ENCODE measurements at places on chromosomes 7 and 10.

- no peak overlapping the region for H3K4me3 ChIP-seq
- H3K36me3 ChIP-seq = no peaks in the 10 kb centered on the region
- no peaks in the 10 kb centered on the region for H3K27me3 ChIP-seq
- H3K27ac ChIP-seq = peak overlapping the region; percentile 70
- peak; percentile 87 for DNase-seq
- peaks cover 18% of the 10 kb centered on the region for H3K4me1 ChIP-seq
These were observed 22.0 kb downstream of the CSGALNACT2 start for GRCh38 chr10:43160046-43160920.

DNA sequence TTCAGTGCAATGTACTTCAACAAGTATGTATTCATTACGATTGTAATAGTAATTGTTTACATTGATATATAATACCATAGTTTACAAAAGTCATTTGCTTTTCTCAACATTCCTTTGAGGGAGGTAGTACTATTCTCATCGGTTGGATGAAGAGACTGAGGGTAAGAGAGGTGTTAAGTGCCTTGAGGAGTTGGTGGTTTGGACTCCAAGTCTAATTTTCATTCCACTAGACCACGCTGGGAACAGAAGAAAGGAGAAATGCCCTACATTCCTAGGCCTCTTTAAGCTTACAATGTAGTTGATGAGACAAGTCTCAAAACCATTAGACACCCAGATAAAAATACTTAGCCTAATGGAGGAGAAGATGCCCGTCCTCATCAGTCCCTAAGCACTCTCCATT lies 28.6 kb downstream of the CDK1 start:
- H3K27me3 ChIP-seq = no peaks in the 10 kb centered on the region
- peaks cover 5% of the 10 kb centered on the region for H3K4me1 ChIP-seq
- no peaks in the 10 kb centered on the region for H3K36me3 ChIP-seq

- H3K4me1 ChIP-seq = peaks cover 24% of the 10 kb centered on the region
- H3K4me3 ChIP-seq = no peak overlapping the region
- H3K36me3 ChIP-seq = peaks cover 47% of the 10 kb centered on the region
- no peaks in the 10 kb centered on the region for H3K27me3 ChIP-seq
These were observed 5.4 kb downstream of the PPIA start for GRCh38 chr7:44801890-44802289.

DNA sequence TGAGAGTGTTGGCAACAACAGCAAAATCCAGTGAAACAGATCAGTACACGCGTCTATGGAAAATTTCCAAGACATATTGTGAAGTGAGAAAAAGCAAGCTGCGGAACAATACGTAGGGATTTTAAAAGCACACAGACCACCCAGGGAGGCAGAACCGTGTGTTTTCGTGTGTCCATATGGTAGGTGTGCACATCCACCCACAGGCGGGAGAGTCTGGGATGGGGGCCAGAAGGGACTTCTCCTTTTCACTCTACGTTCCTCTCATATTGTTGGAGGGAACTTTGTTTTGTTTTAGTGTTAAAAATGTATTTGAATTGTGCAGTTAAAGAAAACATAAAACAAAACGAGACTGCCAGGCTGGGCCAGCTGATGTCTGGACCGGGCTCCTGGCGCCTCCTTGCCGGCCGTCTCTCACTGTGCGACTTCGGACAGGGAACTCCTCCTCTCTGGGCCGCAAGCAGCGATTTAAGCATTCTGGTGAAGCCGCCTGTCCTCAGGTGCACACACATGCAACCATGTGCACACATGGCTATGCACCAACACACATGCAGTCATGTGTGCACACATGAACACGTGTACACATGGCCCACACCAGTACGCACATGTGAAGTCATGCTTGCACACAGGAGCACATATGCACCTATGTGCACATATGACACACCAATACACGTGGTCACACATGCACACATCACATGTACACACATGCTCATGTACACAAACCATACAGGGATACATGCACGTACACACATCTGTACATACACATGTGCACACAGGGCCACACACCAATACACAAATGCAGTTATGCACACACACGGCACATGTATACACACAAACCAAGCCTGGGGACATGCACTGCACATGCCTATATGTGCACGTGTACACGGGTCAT lies 141.1 kb downstream of the ELFN1 start:
- no peaks in the 10 kb centered on the region for H3K36me3 ChIP-seq
- H3K4me3 ChIP-seq = no peak overlapping the region
- H3K27ac ChIP-seq = no peak overlapping the region
- no peaks in the 10 kb centered on the region for H3K4me1 ChIP-seq
- DNase-seq = no peak

DNA sequence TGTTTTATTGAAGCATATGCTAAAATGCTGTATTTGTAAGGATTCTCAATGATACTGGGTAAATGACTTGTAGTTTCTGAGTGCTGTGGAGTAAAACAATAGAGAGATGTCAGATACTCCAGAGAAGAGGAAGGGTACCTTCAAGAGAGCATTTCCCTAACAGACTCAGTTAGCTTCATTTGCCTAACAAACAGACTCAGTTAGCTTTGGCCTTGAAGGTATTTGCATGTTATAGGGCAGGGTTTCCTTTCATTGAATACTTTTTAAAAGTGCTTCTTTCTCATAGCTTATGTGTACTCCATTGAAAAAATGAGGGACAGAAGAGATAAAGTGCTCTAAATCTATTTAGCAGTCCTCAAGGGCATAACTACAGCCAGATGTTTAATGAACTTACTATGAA lies 101.8 kb downstream of the CHN2 start:
- H3K4me1 ChIP-seq = no peaks in the 10 kb centered on the region
- no peaks in the 10 kb centered on the region for H3K36me3 ChIP-seq
- no peak for DNase-seq
- H3K27ac ChIP-seq = no peak overlapping the region

DNA sequence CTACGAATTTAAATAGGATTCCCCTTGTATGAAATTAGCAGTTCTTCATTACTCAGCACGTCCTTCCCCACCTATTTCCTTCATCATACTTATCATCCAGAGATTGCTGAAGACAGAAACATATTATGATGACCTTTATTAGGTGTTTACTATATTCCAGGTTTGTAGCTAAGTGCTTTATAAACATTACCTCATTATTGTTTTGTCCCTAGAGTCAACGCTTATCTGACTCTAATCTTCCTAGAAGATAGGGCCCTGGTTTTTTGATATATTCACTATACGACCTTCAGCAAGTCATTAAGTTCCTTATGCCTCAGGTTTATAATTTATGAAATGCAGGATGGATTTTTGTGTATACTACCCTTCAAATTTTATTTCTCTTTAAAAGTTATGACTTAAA lies 36.8 kb upstream of the NRP1 start:
- no peak overlapping the region for H3K4me3 ChIP-seq
- H3K36me3 ChIP-seq = no peaks in the 10 kb centered on the region
- no peak for DNase-seq
- H3K4me1 ChIP-seq = peaks cover 6% of the 10 kb centered on the region

DNA sequence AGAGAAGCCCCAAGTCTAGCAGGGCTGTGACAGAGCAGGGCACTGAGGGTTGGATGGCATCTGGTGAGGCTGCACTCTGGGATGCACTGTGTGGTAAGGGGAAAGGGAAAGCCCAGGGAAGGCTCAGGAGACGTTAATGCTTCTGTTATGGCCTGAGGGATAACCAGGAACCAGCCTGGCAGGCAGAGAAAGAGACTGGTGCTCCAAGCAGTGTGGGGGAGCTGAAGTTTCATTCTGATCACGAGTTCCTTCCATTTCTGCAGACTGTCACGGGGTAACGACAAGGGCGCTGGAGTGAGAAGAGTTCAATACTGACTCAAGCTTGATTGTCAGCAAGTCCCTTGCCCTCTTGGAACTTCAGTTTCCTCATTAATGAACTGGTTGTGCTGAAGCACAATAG lies 730.9 kb downstream of the GRID1 start:
- H3K27ac ChIP-seq = no peak overlapping the region
- H3K27me3 ChIP-seq = no peaks in the 10 kb centered on the region
- no peak for DNase-seq
- no peaks in the 10 kb centered on the region for H3K4me1 ChIP-seq
- no peak overlapping the region for H3K4me3 ChIP-seq

DNA sequence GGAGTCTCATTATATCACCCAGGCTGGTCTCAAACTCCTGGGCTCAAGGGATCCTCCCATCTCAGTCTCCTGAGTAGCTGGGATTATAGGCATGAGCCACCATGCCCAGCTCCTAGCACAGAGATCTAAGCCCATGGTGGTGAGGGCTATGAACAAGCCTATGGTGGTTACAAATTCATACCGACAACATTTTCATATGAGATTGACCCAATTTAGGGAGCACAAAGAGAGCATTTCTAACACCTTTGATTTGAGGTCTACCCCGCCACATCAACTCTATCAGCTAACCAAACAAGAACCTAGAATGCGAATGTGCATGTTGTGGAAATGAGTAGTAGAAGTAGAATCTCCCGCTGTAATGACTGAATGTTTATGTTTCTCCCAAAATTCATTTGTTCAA lies 14.2 kb upstream of the PRF1 start:
- H3K4me1 ChIP-seq = peaks cover 40% of the 10 kb centered on the region
- H3K36me3 ChIP-seq = no peaks in the 10 kb centered on the region
- peak overlapping the region; percentile 81 for H3K27ac ChIP-seq
- no peaks in the 10 kb centered on the region for H3K27me3 ChIP-seq
- no peak for DNase-seq
- no peak overlapping the region for H3K4me3 ChIP-seq

GRCh38 chr7:151207804-151208203 lies 2.5 kb downstream of the H2BK1 start:
- no peak overlapping the region for H3K4me3 ChIP-seq
- DNase-seq = no peak
- H3K27ac ChIP-seq = no peak overlapping the region
- peaks cover 3% of the 10 kb centered on the region for H3K36me3 ChIP-seq

- no peak for DNase-seq
- H3K36me3 ChIP-seq = no peaks in the 10 kb centered on the region
- no peaks in the 10 kb centered on the region for H3K4me1 ChIP-seq
These were observed 13.2 kb upstream of the CREB3L2 start for GRCh38 chr7:138015096-138015495.

- H3K4me3 ChIP-seq = no peak overlapping the region
- H3K4me1 ChIP-seq = peaks cover 3% of the 10 kb centered on the region
- no peaks in the 10 kb centered on the region for H3K27me3 ChIP-seq
- H3K27ac ChIP-seq = no peak overlapping the region
- H3K36me3 ChIP-seq = no peaks in the 10 kb centered on the region
- DNase-seq = no peak
These were observed 27.7 kb downstream of the SLC29A3 start for GRCh38 chr10:71346731-71347130.

DNA sequence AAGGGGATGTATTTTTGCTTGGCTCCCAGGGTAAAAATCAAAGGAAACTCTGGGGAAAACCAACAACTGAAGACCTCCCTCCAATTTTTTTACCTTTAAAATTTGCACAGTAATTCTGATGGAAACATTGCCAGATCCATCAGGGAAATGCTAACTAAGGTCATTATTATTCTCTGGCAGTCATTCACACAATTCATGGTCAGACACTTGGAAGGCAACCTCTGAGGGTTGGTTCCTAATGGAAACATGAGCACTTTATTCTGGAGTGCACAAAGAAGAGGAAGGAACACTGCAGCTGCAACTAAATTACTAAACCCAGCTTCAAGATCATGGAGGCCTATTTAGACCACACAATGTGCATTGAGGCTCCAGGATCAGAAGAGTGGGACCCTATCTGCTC lies 34.2 kb downstream of the SRI start:
- no peak overlapping the region for H3K27ac ChIP-seq
- H3K4me3 ChIP-seq = no peak overlapping the region
- peaks cover 14% of the 10 kb centered on the region for H3K4me1 ChIP-seq
- no peaks in the 10 kb centered on the region for H3K27me3 ChIP-seq
- H3K36me3 ChIP-seq = no peaks in the 10 kb centered on the region

DNA sequence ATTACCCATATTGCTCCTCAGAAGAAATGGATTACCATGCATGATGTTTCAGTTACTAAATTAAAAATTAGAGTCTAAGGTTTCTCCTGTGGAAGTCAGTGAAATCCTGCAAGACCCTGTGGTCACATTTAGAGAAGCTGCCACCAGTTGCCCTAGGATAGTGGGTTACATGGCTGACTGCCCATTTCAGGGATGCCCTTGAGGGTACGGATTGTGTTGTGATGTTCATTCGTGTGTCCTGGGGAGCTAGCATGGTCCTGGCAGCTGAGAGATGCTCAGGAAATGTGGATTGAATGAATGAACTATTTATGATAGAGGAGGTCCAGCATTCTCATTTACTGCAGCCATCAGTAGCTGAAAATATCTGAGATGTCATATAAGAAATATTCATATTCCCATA lies 55.1 kb downstream of the TMEM178B start:
- H3K27me3 ChIP-seq = no peaks in the 10 kb centered on the region
- no peak overlapping the region for H3K4me3 ChIP-seq
- H3K4me1 ChIP-seq = no peaks in the 10 kb centered on the region
- no peaks in the 10 kb centered on the region for H3K36me3 ChIP-seq
- no peak for DNase-seq

GRCh38 chr10:77146712-77147336 lies 490.8 kb downstream of the KCNMA1 start:
- H3K4me3 ChIP-seq = no peak overlapping the region
- H3K4me1 ChIP-seq = no peaks in the 10 kb centered on the region
- no peaks in the 10 kb centered on the region for H3K27me3 ChIP-seq

GRCh38 chr7:108045154-108045553 lies 42.2 kb upstream of the LAMB1 start:
- no peak overlapping the region for H3K27ac ChIP-seq
- no peaks in the 10 kb centered on the region for H3K4me1 ChIP-seq
- peak; percentile 89 for DNase-seq
- no peaks in the 10 kb centered on the region for H3K36me3 ChIP-seq

- H3K36me3 ChIP-seq = no peaks in the 10 kb centered on the region
- H3K4me1 ChIP-seq = peaks cover 3% of the 10 kb centered on the region
- no peak overlapping the region for H3K27ac ChIP-seq
These were observed 171.1 kb upstream of the KLF6 start for GRCh38 chr10:3955955-3956617.

- H3K4me1 ChIP-seq = peaks cover 5% of the 10 kb centered on the region
- H3K27ac ChIP-seq = no peak overlapping the region
- no peaks in the 10 kb centered on the region for H3K27me3 ChIP-seq
- H3K36me3 ChIP-seq = no peaks in the 10 kb centered on the region
- no peak for DNase-seq
These were observed 22.7 kb upstream of the MKRN1 start for GRCh38 chr7:140501966-140502365.
